ENCODE measurements at places on chromosomes 16 and 17.

DNA sequence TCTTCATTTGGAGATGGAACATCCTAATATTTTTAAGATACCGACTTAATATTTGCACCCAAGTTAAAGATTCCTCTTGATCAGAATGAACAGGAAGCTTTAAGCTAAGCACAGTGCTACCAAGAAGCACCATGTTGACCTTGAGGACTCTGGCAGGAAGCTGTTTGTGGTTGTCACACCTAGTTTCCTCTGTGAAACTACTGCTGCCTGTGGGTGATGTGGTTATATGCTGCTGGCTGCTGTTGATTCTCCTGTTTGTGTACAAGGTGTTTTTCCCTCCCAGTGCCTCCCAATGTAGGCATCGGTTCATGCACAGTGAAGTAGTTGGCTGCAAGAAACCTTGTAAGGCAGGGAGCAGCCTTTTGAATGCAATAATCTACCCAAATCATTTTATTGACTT is 23.4 kb downstream of the RBL2 start:
- DNase-seq, result no peak

- DNase-seq, result no peak
These were observed 78.5 kb upstream of the NACA2 start for GRCh38 chr17:61669522-61669921.

GRCh38 chr16:89422905-89423630 is 67.3 kb downstream of the ANKRD11 start:
- no peak for DNase-seq

- no peak for DNase-seq
These were observed 129.9 kb downstream of the PITPNC1 start for GRCh38 chr17:67506966-67507365.

- peak; percentile 82 for DNase-seq
These were observed 42.4 kb upstream of the MRPS23 start for GRCh38 chr17:57892146-57892819.

GRCh38 chr16:24577167-24577566 is 37.8 kb downstream of the RBBP6 start:
- DNase-seq, result no peak

GRCh38 chr16:67773099-67773498 is 33.3 kb downstream of the RANBP10 start:
- no peak for DNase-seq

DNA sequence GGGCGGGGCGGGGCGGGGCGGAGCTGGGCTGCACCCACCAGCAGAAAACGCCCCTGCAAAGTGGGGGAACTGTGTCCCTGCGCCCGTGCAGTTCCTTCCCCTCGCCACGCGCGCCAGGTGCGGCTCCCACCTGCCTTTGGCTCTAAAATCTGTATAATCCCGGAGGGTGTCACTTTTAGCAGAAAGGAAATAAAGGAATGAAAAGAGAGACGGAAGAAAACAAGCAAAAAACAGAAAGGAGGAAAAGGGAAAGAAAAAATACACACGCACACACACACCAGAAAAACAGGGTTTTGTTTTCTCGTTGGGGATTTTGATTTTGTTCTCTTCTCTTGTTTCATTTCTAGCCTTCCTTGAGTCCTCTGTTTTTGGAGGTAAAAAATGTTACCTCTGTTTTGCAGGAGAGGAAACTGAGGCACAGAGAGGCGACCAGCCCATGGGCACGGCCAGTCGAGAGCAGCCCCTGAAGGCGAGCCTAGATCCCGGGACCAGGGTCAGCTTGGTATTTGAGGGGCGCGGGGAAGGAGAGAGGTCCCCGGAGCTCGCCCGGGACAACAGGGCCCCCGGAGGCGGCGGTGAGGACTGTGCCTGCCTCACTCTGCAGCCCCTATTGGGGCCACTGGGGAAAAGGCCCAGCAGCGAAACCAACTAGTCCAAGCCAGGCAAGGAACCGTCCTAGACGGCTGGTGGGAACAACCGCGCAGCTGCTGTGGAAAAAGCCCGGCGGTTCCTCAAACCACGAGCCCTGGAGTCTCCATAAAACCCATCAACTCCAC is 594 bp upstream of the CARHSP1 start:
- no peak for DNase-seq

GRCh38 chr16:74216319-74216718 is 80.3 kb upstream of the PSMD7 start:
- no peak for DNase-seq

DNA sequence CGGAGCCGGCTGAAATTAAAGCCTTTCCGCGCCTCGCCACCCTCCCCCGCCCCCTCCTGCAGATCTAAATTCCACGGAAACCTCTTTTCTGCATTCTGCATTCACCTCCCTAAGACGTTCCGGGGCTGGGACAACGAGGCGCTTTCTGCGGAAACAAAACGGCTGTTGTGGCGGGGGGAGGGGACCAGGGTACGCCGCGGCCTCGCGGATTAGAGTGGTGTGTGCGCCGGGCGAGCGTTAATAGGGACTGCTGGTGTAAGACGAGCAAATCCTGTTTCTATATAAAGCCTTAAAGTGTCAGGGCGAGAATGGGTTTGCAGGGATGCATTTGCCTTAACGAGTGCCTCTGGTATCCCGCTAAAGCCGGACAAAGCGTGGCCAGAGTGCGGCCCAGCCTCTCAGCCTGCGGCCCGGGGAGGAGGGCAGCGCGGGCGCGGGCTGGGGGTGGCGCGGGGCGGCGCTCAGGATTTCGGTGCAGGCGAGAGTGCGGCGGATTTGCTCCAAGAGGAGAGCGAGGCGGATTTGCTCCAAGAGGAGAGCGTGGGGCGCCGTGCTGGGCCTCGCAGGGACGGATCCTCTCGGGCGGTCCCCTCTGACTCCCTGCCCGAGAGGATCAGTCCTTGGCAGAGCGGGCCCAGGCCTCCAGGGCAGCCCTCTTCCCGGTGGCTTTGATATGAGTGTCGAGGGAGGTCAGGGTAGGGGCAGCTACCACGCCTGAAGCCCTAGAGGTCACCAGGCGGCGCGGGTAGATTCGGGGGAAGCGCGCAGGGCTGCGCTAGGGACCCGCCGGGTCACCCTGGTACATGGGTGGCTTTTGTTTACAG is 5.1 kb downstream of the BAHCC1 start:
- DNase-seq, result peak; percentile 42

DNA sequence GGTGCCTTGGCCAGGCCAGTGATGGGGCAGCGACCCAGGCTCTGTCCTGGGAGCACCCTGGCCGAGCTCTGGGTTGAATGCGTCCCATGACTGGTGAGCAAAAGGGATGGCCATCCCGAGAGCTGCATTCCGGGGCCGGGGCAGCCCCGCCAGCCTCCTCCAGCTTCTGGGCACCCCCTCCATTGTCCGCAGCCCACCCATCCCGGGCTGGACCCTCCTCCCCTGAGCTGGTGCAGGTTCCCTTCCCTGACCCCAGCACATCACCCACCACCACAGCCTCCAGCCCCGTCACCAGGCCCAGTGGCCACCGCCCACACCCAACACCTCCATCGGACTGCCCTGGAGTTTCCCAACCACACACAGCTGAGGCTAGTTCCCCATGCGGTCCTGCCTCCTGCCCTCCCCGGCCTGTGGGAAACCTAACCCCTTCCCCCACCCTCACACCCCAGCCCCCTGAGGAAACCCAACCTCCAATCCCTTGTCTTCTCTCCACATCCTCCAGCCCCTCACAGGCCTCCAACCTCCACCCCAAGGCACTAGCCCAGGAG is 16.2 kb upstream of the PVALEF start:
- no peak for DNase-seq

DNA sequence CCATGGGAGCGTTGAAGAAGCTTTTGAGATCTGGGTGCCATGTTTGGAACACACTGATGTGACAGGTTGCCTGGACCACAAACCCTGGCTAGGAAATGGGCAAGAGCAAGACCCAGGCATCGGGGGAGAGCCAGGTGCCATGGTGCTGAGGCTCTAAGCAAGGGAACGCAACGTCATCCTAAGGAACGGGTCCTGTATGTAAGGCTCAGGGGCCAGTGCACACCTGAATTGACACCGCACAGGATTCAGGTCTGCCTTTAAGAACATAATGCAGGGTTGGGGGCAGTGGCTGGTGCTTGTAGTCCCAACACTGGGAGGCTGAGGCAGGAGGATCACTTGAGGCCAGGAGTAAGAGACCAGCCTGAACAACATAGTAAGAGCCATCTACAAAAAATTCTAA is 10.8 kb downstream of the PSMD7 start:
- DNase-seq, result no peak

GRCh38 chr17:1519678-1520077 is 3.3 kb upstream of the INPP5K start:
- no peak for DNase-seq

- DNase-seq, result no peak
These were observed 119.7 kb downstream of the SNX29 start for GRCh38 chr16:12096157-12096777.

GRCh38 chr17:8955021-8955959 is 10.2 kb downstream of the PIK3R5 start:
- DNase-seq, result peak; percentile 34

DNA sequence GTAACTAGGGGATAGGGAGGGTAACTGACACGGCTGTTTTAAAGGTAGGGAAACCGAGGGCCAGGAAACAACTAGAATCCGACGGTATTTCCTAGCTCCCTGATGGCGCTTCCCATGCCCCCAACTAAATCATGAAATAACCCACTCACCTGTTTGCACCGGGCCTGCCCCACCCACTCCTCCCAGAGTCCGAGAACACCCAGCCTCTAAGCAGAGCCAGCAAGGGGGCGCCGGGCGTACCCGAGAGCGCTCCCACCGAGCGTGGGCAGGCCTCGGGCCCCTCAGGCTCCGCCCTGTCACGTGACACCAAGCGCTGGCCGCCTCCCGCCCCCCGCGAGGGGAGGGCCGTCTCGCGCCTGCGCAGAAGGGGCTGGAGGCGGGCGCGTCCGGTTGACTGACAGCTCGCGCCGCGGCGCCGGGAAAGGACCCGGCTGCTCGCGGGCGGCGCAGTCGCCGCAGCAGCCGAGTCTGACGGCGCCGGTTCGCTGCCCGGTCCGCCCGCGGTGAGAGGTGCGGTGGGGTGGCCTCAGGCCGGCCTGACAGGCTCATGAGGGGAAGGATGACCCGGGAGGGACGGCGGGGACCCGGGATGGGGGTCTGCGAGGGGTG is at the start of gene KIAA0513:
Gene KIAA0513, plus strand, starts transcription at position 447 of the 609 bp plus-strand sequence. CDS start 39,277 bp downstream, outside the sequence.
- DNase-seq, result peak; percentile 97

DNA sequence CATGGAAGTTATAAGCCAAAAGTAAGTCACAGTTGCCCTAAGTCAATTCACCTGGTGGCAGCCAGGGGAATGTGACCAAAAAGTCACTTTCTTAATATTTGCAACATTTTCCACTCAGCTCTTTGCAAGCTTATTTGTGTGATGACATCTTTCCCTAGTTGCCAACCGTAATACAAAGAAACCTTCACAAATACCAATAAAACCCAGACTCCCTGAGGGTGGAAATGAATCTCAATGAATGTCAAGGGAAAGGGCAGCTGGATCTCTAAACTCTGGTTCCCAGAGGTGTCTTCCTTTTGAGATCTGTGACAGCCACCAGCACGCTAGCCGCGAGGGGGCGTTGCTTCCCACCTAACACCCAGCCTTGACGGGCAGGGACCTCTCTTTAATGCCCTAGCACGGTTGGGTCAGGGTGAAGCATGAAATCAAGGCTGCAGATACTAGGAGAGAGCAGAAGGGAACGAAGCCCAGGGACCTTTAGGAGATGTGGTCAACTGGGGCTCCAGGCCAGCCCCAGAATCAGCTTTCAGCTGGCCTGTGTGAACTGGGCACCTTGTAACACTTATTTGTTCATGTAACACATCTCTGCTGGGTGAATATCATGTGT is 82.2 kb downstream of the CMC2 start:
- DNase-seq, result peak; percentile 28

GRCh38 chr16:11621920-11622651 is 35.4 kb upstream of the LITAF start:
- DNase-seq, result no peak

- no peak for DNase-seq
These were observed 21.1 kb upstream of the SPATA32 start for GRCh38 chr17:45282683-45283644.

GRCh38 chr17:28338056-28338768 is 2.7 kb downstream of the TNFAIP1 start:
- no peak for DNase-seq

DNA sequence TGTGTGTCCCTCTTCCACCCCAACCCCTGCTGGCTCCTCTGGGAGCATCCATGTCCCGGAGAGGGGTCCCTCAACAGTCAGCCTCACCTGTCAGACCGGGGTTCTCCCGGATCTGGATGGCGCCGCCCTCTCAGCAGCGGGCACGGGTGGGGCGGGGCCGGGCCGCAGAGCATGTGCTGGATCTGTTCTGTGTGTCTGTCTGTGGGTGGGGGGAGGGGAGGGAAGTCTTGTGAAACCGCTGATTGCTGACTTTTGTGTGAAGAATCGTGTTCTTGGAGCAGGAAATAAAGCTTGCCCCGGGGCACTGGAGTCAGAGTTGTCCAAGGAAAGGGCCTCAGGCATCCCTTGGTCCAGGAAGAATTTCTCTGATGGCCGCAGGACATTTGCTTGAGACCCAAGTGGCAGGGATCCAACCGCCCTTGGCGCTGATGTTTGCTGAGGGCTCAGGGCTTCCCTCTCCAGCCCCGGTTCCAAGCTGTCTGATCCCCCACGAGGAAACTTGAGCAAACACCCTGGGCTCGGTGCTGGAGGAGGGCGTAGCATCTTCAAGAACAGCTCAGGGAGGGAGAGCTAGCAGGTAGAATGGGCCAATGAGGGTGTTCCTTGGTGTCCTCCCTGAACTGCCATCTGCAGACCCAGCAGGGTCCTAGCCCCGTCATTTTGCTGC is 4.5 kb downstream of the NXPH3 start:
- no peak for DNase-seq

- DNase-seq, result peak; percentile 80
These were observed 65.0 kb downstream of the TBC1D16 start for GRCh38 chr17:79970576-79971068.

- DNase-seq, result no peak
These were observed 6.9 kb downstream of the GAA start for GRCh38 chr17:80108036-80108971.

GRCh38 chr16:17380613-17381012 is 90.1 kb downstream of the XYLT1 start:
- DNase-seq, result no peak

DNA sequence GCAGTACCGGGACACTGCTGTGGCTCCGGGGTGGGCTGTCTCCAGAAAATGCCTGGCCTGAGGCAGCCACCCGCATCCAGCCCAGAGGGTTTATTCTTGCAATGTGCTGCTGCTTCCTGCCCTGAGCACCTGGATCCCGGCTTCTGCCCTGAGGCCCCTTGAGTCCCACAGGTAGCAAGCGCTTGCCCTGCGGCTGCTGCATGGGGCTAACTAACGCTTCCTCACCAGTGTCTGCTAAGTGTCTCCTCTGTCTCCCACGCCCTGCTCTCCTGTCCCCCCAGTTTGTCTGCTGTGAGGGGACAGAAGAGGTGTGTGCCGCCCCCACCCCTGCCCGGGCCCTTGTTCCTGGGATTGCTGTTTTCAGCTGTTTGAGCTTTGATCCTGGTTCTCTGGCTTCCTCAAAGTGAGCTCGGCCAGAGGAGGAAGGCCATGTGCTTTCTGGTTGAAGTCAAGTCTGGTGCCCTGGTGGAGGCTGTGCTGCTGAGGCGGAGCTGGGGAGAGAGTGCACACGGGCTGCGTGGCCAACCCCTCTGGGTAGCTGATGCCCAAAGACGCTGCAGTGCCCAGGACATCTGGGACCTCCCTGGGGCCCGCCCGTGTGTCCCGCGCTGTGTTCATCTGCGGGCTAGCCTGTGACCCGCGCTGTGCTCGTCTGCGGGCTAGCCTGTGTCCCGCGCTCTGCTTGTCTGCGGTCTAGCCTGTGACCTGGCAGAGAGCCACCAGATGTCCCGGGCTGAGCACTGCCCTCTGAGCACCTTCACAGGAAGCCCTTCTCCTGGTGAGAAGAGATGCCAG is 12.9 kb downstream of the STH start:
- DNase-seq, result no peak

GRCh38 chr17:17789828-17790636 is 46.8 kb downstream of the SREBF1 start:
- DNase-seq, result no peak

Data from midbrain (tissue), 1 donor.